Stimulated activated CD8-positive, alpha-beta memory T cell treated with anti-CD3 and anti-CD28 coated beads, Interleukin-12 subunit alpha, Interleukin-12 subunit beta, amount 100 ng/mL, for 1 hour (primary cell): ENCODE measurements at places on chromosomes 1 and 21.
A peak's percentile ranks its signal among the peaks of the same experiment; 100 is the strongest.

DNA sequence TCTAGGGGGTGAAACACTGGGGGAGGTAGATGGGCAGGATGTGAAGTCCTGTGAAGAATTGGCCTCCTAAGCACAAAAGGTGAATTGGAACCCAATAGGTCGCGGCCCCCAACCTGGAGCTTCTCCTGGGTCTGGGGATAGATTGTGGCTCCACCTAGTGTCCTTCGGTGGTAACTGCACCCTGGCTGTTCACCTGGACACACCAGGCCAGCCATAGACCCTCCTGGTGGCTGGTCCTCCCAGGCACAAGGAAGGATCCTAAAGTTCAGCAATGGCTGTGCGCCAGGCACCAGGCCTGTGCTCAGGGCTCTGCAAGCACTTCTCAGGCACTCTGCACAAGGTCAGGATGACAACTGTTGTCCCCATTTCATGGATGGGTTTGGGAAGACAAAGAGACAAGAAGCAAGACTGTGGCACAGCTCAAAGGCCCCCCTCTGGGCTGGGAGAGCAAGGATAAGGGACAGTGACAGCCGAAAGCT is 13.5 kb downstream of the ESPN start:
- peak; percentile 53 for DNase-seq

- DNase-seq = no peak
These were observed 88.2 kb downstream of the KAZN start for GRCh38 chr1:14686701-14687100.

- no peak for DNase-seq
These were observed 2.5 kb downstream of the MPZ start for GRCh38 chr1:161307230-161307768.

- DNase-seq = no peak
These were observed 10.8 kb upstream of the SMAP2 start for GRCh38 chr1:40362699-40363098.

GRCh38 chr1:173775578-173776226 is 48.8 kb upstream of the DARS2 start:
- DNase-seq = no peak

GRCh38 chr1:3274972-3275371 is 179.5 kb upstream of the ARHGEF16 start:
- no peak for DNase-seq

- no peak for DNase-seq
These were observed 28.1 kb upstream of the C1QA start for GRCh38 chr1:22608361-22608760.

GRCh38 chr1:38589036-38589435 is 270.5 kb downstream of the RRAGC start:
- no peak for DNase-seq

- no peak for DNase-seq
These were observed 1.4 kb downstream of the ZBTB8A start for GRCh38 chr1:32540605-32541004.

DNA sequence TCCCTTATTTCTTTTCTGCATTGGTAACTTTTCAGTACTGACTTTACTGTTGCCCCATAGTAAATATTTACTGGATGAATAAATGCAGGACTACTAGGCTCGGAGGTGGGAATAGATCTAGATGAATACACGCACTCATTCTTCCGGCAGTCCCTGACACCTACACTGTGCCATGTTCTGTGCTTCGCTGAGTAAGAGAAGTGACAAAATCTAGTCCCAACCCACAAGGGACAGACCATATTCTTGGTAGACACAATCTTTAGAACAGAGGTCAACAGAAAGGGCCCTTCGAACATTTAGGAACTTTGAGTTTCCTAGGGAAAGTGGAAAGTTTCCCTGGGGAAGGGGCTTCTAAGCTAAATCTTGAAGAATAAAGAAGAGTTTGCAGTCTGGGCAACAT is 3.3 kb upstream of the CD52 start:
- DNase-seq = no peak

DNA sequence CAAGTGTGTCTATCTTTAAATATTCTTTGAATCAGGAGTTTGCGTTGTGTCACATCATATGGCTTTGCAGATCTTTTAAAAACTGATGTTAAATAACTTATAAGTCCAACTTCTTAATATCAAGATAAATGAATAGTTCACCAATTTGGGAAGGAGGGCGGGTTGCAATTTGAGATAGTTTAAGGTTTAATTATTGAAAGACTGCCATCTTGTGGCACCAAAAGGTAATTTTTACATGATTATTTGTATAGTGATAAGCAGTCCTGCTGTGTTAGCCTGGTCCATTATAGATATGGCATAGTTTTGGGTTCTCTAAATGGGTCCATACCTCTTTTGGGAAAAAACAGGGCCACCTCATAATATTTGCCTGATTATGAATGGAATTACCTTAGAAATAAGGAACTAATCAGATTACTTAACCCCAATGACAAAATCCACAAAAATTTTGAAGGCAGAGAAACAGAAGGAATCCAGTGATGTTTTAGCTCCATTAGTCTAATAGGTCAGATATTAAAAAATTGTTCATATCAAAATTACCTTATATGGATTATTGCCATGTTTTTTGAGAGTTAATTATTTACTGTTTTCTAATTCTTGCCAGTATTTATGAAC is 64.3 kb downstream of the PRKAA2 start:
- no peak for DNase-seq

DNA sequence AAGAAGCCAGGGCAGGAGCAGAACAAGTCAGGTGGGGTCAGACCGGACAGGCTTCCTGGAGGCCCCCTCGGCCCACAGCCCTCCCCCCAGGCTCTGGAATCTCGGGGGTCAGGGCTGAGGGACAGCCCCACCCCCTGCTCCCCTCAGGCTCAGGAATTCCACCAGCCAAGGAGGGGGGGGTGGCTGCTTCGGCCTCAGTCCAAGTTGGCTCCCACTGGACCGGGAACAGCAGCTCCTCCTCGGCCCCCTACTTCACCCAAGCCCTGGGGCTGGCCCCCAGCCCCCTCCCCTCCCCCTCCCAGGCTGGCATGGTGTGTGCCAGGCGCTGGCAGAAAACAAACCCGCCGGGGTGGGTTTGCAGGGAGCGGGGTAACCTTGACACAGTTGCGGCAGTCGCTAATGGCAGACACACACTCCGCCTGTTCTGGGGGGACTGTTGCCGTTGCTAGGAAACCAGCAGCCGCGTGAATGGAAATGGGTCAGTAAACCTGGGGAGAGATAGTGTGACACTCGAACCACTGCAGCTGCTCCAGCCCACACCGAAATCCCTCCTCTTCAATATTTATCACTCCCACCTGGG is 32.4 kb downstream of the AHDC1 start:
- no peak for DNase-seq

DNA sequence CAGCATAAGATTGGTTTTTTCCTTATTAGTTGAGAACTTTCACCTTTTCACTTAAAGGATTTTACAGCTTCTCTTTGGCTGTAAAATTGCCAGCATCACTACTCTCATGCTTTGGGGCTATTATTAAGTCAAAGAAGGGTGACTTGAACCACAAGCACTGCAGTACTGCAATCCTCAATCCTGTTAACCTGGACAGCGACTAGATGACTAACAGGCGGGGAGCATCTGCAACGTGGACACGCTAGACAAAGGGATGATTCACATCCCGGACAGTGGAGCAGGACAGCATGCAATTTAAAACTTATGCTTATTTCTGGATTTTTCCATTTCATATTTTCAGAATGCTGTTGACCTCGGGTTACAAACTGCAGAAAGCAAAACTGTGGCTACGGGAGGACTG is 8.1 kb downstream of the ARV1 start:
- DNase-seq = no peak

DNA sequence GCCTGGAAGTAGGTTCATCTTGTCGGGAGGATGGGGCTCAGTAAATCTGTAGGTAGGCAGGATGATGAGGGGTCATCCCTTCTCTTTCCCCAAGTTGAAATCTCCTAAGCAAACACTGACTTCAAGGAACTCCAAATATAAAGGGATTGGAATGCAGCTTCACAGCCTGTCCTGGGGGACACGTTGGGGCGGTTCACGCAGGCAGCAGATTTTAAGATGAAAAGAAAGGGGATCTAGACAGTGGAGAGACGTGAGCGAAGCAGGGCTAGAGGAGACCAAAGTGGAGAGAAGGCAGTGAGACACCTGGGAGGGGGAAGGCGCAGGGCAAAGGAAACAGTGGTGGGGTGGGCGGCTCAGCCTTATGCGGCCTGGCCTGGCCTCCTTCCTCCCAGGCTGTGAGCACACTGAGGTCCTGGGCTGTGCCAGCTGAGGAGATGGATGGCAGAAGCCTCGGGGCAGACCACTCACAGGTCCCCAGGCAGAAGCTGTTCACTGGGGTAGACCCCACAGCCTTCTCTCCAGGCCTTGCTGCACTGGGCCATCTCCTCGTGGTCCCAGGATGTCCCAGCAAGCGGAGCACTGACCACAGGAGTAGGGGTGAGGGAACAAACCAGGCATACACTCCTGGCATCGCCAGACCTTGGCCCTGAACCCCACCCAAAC is 51.7 kb downstream of the TOR1AIP2 start:
- no peak for DNase-seq

DNA sequence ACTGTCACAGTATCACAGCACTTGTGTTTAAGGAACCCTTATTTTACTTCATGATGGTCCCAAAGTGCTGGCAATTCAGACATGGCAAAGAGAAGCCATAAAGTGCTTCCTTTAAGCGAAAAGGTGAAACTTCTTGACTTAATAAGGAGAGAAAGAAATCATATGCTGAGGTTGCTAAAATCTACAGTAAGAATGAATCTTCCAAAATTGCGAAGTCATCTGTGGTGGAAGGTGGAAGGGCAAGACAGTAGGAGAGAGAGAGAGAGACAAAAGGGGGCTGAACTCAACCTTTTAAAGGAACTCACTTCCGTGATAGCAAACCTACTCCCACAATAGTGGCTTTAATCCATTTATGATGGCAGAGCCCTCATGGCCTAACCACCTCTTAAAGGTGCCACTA is 19.3 kb upstream of the AADACL3 start:
- no peak for DNase-seq

GRCh38 chr1:111483876-111484275 is 10.1 kb downstream of the C1orf162 start:
- no peak for DNase-seq

DNA sequence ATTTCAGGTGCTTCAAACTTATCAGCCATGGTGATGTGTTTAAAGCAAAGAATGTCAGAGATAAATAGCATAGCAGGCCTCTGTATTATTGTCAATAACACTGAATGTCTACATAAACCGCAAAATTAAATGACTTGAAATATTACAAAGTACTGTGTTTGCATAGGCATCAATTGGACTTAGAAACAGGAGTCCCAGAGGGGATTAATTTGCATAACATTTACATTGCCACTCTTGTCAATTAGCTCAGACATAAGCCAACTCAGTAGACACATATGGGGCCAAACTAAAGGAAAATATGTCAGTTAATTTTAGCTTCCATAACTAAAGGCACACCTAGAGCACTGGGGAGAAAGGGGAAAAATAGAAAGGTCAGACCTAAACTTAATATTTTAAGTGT is 814.5 kb upstream of the NEGR1 start:
- DNase-seq = no peak

- no peak for DNase-seq
These were observed 22.7 kb downstream of the CLIC6 start for GRCh38 chr21:34691390-34692032.

- DNase-seq = no peak
These were observed 2.0 kb downstream of the SYDE2 start for GRCh38 chr1:85198864-85199263.

GRCh38 chr1:234972411-234973191 is 156.0 kb downstream of the TOMM20 start:
- no peak for DNase-seq

DNA sequence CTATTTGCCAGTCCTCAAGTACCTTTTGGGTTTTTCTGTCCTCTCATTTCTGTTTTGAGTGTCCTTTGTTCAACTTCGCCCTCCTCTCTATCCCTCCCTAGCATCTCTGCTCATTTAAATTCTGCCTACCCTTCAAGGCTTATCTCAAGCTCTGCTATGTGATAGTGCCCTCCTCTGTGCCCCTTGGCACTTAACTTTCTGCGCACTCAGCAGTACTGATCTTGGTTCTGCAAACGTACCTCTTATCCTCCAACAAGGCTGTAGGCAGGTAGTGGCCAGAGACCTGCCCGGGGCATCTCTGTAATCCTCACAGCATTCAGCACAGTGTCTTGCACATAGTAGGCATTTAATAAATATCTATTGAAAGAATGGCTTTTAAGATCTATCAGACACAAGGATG is 5.3 kb upstream of the IL20 start:
- no peak for DNase-seq

- no peak for DNase-seq
These were observed 317.2 kb upstream of the C1orf87 start for GRCh38 chr1:60390593-60391282.

GRCh38 chr1:40300249-40300567 is 16.9 kb downstream of the COL9A2 start:
- DNase-seq = no peak

GRCh38 chr1:47194311-47194710 is 4.5 kb upstream of the PDZK1IP1 start:
- DNase-seq = no peak

- no peak for DNase-seq
These were observed 92.3 kb upstream of the CHODL start for GRCh38 chr21:18152371-18152770.

DNA sequence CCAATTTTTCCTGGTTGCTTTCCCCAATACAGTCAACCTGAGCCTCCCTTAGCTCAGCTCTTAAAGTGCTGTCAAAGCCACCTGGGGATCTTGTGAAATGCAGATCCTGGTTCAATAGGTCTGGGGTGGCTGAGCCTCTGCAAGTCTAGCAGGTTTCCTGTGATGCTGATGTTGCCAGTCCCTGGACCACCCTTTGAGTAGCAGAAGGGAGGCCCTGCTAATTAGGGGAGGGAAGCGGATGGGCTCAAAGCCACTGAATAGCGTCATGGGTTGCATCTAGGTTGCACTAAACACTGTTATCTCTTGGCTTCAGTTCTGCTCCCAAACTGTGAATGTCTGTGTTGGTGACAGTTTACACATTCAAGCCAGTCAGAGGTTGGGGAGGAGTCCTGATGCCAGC is 127.2 kb downstream of the KAZN start:
- DNase-seq = no peak

DNA sequence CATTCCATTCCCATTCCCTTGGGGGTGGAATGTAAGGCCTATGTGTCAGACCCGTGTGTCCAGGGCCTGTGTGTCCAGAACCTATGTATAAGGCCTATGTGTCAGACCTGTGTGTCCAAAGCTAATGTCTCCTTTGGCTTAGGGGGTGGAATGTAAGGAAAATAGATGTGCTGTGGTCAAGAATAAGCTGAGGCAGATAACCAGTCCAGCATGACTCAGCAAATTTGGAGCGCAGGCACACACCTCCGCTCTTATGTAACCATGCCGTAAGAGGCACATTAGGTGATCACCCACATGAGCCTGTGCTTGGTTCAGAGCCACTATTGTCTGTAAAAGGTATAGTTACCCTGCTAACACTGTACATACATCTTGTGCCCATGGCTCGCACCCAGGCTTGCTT is 150.8 kb upstream of the SGIP1 start:
- DNase-seq = no peak

DNA sequence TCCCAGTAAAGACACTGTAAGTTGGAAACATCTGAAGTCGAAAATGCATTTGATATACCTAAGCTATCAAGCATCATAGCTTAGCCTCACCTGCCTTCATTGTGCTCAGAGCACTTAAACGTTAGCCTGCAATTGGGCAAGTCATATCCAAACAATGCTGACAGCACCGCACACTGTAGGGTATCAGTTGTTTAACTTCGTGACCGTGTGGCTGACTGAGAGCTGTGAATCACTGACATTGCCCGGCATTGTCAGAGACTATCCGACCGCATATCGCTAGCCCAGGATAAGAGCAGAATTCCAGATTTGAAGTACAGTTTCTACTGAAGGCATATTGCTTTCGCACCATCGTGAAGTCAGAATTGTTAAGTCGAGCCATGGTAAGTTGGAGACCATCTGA is 41.5 kb downstream of the GALNT2 start:
- DNase-seq = no peak
